Activated CD4-positive, alpha-beta memory T cell treated with anti-CD3 and anti-CD28 coated beads for 36 hours (primary cell): ENCODE measurements at places on chromosomes 7 and 10. TPM values are rescaled to one million over a fixed set of nuclear protein-coding genes. Genes with fewer than 3 reads are reported as not detected.

TCF7L2 gene
- total RNA-seq = 0.71 TPM

LDB1 gene
- 48.8 TPM for total RNA-seq

GRCh38 chr10:83886871-83887270 is 252.4 kb upstream of the GHITM start:
- no peaks in the 10 kb centered on the region for H3K4me1 ChIP-seq
- no peak for DNase-seq
- H3K27me3 ChIP-seq = peaks cover 5% of the 10 kb centered on the region
- no peaks in the 10 kb centered on the region for H3K36me3 ChIP-seq
- H3K27ac ChIP-seq = no peak overlapping the region

GRCh38 chr7:42930889-42931288 is 1.1 kb downstream of the PSMA2 start:
- H3K36me3 ChIP-seq = peaks cover 44% of the 10 kb centered on the region
- DNase-seq = no peak
- H3K4me3 ChIP-seq = peak overlapping the region; percentile 100

KCNMA1 gene
- not detected for total RNA-seq

- H3K27me3 ChIP-seq = no peaks in the 10 kb centered on the region
- H3K4me3 ChIP-seq = no peak overlapping the region
- DNase-seq = no peak
- no peak overlapping the region for H3K27ac ChIP-seq
These were observed 31.0 kb downstream of the TES start for GRCh38 chr7:116241291-116241690.

DNA sequence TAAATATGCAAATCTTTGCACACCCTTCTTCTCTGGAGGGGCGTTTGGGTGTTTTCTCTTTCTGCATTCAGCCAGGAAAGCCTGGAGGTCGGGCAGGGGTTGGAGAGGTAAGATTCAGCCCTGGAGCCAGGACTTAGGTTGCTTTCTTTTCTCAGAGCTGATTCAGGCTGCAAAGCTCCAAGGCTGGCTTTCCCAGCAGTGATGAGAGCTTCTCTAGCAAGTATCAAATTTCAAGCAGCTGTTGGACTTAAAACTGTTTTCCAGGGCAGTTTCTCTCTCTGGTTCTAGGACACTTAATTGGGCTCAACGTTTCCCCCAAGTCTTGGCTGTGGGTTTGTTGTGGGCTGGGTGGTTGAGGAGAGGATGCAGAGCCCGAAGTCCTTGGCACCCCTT is 608 bp downstream of the AKR1B10 start:
- no peak for DNase-seq
- H3K4me3 ChIP-seq = no peak overlapping the region
- H3K27me3 ChIP-seq = peaks cover 4% of the 10 kb centered on the region
- no peak overlapping the region for H3K27ac ChIP-seq
- no peaks in the 10 kb centered on the region for H3K36me3 ChIP-seq

GRCh38 chr7:35336444-35336843 is 82.5 kb upstream of the TBX20 start:
- H3K4me3 ChIP-seq = no peak overlapping the region
- no peaks in the 10 kb centered on the region for H3K36me3 ChIP-seq
- DNase-seq = no peak
- peaks cover 4% of the 10 kb centered on the region for H3K27me3 ChIP-seq
- H3K4me1 ChIP-seq = no peaks in the 10 kb centered on the region

DNA sequence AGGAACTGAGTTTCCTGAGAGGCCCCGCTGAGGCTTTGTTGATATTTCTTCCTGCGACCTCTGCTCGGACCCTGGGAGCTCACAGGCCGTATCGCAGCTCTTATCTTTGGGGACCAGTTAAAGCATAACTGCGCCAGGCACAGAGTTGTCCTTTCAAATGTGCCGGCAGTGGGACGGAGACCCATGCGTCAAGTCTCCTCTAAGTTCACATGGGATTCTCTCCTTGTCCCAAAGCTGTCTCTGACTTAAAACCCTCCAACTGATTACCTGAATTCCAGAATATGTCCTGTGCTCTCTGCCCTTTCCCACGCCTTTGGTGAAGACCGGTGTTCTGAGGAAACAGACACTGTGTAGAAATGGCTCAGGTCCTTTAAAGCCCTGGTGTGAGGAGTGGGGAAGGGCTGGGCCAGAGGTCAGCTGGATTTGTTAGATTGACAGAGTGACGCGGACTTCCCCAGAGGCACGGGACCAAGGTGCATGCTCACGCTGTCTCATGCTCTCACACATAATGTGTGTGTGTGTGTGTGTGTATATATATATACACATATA is 169.8 kb downstream of the EGFR start:
- H3K4me1 ChIP-seq = no peaks in the 10 kb centered on the region
- H3K36me3 ChIP-seq = no peaks in the 10 kb centered on the region
- no peak overlapping the region for H3K4me3 ChIP-seq
- no peak overlapping the region for H3K27ac ChIP-seq

DNA sequence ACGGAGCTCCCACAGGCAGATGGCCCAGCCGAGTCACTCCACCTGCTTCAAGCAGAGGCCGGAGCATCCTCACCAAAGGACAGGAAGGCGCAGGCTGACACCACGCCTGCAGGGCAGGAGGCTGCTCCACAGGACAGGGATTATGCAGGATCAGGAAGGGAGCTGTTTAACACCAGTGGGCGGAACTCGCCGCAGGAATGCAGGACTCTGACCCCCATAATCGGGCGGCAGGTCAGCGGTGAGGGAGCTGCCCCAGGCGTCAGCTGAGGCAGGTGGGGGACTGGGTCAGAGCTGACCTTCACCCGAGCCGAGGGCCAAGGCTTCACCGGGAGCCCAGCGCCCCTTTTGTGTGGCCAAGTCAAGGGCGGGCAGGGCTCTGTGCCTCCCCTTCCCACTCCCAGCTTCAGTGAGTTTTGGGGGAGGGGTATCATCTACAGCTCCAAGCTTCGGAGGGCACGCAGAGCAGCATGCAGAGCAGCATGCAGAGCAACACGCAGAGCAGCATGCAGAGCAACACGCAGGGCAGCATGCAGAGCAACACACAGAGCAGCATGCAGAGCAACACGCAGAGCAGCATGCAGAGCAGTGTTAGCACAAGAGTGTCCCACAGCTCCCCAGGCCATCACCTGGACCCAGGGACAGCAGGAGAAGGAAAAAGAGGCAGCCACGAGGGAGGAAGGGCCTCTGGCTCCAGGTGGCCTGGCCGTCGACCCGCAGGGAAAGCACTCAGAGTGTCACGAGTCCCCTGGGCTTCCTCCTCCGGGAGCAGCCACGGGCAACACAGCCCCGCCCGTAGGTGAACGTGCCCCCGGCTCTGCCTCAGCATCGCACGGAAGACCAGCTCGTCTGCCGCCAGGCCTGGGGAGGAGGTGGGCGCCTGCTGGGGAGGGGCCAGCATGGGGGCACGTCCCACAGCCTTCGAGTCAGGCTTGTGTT is 151.7 kb upstream of the PPP2R2D start:
- no peaks in the 10 kb centered on the region for H3K36me3 ChIP-seq
- no peak overlapping the region for H3K27ac ChIP-seq
- no peak overlapping the region for H3K4me3 ChIP-seq
- H3K4me1 ChIP-seq = no peaks in the 10 kb centered on the region
- DNase-seq = no peak

DNA sequence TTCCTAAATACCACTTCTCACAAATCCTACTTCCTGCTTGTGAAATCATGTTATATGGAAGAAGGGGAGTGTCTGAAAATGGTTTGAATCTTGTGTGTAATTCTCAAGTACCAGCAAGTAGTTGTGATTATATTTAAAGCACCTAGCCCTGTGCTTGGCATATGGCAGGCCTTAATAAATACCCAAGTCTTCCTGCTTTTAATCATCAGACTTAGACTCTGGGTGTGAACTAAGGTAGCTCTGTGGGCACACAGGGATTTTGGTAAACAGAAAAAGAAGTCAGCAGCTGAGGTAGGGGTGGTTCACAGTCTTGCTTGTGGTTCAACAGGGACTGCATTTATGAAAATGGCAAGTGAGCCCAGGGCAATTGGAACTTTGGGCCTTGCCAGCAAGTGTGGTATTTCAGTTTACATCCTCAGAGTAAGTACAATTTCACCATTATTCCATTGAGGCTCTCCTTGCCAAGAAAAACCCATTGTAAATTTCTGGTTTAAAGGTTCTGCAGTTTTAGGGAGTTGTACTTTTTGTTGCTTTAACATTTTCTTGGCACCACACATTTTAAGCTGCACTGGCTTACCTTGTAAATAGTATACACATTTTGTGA is 215.5 kb downstream of the AUTS2 start:
- no peaks in the 10 kb centered on the region for H3K27me3 ChIP-seq
- no peak for DNase-seq
- H3K4me3 ChIP-seq = no peak overlapping the region
- H3K36me3 ChIP-seq = no peaks in the 10 kb centered on the region

SCART1 gene
- total RNA-seq = 6.2 TPM

CPA4 gene
- 0.45 TPM for total RNA-seq
